ENCODE measurements at places on chromosomes 1 and 21.

DNA sequence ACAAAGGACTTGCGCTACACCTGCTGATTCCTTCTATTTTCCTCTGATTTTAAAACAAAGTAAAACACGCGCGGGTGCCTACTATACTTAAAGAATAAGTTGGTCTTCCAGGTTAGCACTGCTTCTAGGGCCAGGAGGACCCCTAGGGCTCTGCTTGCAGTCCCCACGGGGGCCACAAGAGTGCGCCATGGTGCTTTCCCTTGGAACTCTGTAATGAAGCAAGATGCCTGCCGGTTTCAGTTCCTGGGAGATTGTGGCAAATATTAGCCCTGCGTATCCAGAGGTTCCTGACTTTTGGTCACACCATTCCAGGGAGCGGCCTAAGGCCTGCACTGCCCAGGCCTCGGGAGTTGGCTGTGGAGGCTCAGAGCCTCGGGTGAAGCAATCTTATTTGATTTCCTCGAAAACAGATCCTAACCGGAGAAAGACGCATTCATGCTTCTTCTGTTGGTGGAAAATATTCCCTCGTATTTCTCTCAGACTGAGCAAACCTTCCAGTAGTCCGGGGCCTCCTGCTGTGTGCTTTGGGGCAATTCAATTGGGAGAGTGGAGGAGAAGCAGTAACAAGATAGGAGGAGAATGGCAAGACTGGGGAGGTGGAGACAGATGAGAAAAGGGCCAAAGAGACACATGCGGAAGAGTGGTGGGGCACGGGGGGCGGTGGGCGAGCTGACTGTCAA is 25.3 kb downstream of the ADAM30 start:
- DNase-seq: peak; percentile 89

- peak; percentile 86 for DNase-seq
Measured at GRCh38 chr1:58781541-58782177, 2.2 kb downstream of the JUN start.

- no peak for DNase-seq
Measured at GRCh38 chr21:32587120-32587519, 1.8 kb upstream of the TCP10L start.

GRCh38 chr21:42527127-42527488 is 13.5 kb downstream of the SLC37A1 start:
- no peak for DNase-seq

GRCh38 chr1:216630532-216630931 is 92.7 kb downstream of the ESRRG start:
- no peak for DNase-seq

- peak; percentile 88 for DNase-seq
Measured at GRCh38 chr1:116498789-116499628, 71.8 kb downstream of the CD58 start.

- DNase-seq: no peak
Measured at GRCh38 chr1:39076127-39076798, 50.1 kb downstream of the NDUFS5 start.

DNA sequence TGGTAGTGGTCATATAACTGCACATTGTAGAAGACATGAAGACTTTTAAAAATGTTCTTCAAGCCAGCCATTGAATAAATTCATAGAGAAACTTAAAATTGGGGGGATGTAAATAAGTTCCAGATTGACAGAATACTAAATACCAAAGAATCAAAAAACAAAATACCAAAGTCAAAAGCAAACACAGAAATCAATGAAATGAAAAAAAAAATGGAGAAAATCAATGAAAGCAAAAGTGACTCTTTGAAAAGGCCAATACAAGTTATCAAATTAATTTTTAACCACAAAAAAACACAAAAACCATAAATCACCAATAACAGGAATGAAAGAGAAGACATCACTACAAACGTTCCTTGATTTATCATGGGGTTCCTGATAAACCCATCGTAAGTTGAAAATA is 25.6 kb downstream of the LPGAT1 start:
- no peak for DNase-seq

- no peak for DNase-seq
Measured at GRCh38 chr1:5415606-5416005, 576.6 kb downstream of the NPHP4 start.

DNA sequence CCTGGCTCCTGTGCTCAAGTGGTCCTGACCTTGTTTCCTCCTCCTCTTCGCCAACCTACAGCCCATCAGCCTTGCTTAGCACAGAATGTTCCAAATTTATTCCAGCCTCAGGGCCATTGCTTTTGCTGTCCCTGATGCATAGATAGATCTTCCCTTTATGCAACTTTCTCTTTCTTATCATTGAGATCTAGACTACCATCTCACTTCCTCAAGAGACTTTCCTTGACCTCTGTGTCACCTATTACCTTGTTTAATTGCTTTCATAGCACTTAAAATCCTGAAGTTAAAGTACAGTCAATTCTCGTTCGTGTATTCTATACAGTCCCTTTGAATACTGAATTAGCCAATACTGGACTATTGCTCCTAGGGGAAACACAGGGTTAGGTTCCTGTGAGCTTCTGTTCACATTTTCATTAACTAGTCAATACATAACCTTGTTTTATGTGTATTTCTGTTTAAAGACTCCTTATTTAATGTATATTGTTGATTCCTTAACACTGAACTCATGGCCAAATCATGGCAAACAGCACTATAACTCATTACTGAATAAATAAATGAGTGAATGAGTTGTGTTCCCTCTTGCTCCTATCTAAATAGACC is 26.2 kb upstream of the MCOLN3 start:
- DNase-seq: no peak

- DNase-seq: no peak
Measured at GRCh38 chr1:4564051-4564450, 90.4 kb upstream of the AJAP1 start.

DNA sequence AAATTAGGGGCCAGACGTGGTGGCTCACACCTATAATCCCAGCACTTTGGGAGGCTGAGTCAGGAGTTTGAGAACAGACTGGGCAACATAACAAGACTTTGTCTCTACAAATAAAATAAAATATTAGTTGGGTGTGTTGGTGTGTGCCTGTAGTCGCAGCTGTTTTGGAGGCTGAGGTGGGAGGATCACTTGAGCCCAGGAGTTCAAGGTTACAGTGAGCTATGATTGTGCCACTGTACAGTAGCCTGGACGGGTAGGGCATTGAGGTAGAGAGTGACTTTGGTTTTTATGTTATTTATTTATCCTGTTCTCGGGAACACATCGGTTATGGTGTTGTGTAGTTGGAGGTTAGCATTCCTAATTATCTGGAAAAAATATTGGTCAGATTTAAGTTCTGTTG is 19.5 kb downstream of the KIF1B start:
- DNase-seq: no peak

DNA sequence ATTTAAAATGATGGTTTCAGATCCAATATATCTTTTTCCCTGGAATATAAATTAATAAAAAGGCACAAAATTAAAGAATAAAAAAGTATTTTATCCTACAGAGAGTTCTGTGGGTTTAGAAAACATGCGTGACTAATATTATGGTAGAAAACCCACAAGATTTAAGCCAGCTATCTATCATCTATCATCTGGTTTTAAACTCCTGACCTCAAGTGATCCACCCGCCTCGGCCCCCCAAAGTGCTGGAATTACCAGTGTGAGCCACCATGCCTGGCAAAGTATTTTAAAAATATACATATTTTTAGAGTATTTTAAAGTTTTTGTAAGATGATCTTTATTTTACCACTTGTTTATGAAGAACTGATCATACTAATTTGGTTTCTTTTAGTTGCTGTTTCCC is 79.5 kb downstream of the NRIP1 start:
- DNase-seq: no peak

DNA sequence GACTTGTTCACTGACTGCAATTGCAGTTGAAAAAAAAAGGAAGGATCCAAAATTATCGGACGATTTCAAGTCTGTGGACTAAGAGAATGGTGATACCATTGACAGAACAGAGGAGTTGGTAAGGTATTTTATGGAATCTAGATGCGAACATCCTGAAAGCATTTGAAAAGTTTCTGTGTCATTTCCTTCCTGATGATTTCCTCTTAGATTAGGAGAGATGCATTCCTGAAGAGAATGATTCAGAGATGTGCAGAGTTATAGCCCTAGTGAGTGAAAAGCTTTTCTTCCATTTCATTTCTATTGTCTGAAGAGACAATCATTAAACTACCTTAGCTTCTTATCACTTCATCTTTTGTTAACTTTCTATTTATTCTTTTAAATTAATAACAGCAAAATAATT is 200.0 kb downstream of the KCNK2 start:
- no peak for DNase-seq

DNA sequence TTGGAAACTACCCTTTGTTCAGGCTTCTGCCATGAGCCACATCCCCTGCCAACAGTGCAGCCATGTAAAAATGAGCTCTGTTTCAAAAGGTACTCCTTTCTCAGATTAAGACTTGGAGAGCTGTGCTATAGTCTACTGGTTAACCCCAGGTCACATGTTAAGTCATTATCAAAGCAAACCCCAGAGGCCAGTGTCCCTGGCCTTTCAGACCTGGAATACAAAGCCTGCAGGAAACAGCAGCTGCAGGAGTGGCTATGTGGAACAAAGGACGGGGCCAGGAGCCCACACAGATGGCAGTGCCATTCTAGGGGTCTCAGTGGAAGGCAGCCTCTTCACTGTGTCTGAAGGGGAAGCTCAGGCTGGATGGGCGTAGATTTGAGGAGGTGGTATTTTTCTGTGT is 6.7 kb downstream of the ZNF496 start:
- no peak for DNase-seq

DNA sequence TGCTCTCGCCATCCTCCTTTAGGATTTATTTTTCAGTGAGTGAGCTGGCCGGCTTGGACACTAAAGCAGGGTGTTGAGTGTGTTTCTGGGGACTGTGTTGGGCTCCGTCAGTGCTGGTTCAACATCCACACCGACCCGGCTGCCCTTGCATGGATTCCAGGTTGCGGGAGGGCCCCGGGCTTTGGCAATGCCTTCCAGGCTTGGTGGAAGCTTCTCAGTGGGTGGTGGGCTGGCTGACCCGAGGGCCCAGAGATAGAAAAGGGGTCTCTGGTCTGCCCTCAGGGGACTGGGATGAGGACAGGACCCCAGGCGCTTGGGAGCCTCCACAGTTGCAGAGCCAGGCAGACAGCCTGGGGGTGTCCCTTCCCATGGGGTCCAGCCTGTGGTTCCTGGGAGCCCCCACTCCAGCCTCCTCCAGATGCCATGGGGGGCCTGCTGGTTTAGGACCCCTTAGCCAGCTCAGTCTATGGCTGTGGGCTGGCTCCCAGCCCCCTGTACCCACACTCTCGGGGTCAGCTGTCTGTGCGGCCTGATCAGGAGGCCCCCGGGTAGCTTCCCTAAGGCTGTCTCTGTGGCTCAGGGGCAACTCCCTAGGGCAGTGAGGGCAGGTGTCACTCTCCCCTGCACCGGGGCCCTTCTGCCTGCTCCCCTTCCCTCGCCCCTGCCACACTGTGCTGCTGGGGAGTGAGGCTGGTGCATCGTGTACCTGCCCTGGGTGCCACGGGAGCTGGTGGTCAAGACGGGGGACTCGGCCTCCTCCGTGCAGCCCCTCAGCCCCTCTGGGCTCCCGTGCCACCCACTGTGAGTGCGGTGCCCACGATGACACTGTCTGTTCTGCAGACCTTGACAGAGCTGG is 16.5 kb downstream of the PDXK start:
- DNase-seq: no peak

DNA sequence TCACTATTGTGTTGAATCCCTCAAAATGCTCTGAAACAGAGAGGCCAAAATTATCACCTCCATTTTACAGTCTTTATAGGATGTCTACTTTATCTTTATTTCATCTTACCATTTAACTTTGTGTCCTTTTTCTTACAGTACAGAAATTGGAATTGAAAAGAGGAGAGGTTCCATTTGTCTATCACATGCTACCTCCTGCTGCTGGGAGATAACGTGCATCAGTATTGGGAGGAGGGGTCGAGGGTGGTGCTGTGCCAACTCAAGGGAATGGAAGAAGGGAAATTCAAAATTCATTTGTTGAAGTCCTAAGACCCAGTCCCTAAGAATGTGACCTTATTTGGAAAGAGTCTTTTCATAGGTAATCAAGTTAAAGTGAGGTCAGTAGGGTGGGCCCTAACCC is 85.3 kb downstream of the HHIPL2 start:
- DNase-seq: no peak

GRCh38 chr21:21373969-21374368 is 375.8 kb downstream of the NCAM2 start:
- DNase-seq: no peak

- DNase-seq: no peak
Measured at GRCh38 chr1:43976890-43977289, 2.1 kb upstream of the B4GALT2 start.

GRCh38 chr1:92808381-92808780 is 23.5 kb upstream of the RPL5 start:
- no peak for DNase-seq

DNA sequence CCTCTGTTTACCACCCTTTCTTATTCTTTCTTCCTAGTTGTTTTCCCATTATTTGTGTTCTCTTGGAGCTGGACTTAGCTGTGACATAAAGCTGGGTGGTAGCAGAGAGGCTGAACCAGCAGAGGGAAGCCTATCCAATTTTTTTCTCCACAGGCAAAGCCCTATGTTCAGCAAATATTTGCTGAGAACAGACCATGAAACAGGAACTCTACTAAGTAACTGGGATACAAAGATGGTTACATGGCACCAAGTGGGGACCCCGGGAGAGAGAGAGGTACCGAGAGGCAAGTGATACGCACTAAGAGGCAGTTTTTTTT is 6.6 kb downstream of the CFAP141 start:
- no peak for DNase-seq

DNA sequence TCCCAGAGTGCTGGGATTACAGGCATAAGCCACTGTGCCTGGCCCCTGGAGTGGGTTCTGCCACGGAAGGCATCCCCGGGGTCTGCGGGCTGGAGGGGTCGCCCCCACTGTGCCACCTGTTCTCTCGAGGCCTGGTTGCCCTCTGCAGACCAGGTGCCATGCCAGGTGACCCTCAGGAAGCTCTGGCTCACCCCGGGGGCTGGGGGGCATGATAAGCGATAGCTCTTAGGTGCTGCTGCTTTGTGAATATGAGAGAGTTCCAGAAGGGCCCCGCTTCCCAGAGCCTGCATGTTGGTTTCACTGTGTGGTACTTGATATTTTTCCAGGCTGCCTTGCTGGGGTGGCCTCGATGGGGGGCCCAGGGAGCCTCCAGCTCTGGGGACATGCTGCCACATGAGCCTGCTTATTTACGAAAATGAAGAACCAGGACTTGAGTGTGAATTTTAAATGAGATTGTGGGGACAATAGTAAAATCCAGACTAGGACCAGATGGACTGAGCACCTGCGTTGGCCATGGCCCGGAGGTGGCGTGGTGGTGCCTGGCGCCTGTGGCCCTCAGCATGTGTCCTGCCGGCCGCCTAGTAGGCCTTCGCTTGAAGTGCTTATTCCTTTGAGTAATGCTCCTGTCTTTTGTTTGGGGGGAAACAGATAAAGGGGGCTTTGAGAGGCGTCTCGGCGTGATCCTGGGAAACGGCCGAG is 7.3 kb downstream of the SKI start:
- no peak for DNase-seq

DNA sequence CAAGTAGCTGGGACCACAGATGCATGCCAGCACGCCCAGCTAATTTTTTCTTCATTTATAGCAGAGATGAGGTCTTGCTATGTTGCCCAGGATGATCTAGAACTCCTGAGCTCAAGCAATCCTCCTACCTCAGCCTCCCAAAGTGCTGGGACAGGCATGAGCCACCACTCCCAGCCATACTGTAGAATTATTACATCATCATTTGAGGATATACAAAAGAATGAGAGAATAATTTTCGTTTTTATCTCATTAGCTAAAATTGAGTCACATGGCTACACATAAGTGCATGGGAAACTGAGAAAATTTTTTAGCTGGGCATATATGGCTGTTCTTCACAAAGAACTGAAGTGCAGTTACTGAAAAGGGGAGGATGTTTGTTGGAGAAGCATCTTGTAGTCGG is 21.2 kb downstream of the STXBP3 start:
- no peak for DNase-seq

GRCh38 chr1:17494114-17494729 is 45.3 kb upstream of the ARHGEF10L start:
- peak; percentile 78 for DNase-seq
